ENCODE measurements at places on chromosomes 6 and 20. TPM values are rescaled to one million over a fixed set of nuclear protein-coding genes. Genes with fewer than 3 reads are reported as not detected.

Gene ME1
- 9.0 TPM for total RNA-seq

Gene SMIM29
- total RNA-seq, result 23.2 TPM

Gene CDSN
- 69.1 TPM for total RNA-seq

Gene ULBP3
- 9.7 TPM for total RNA-seq

Gene GHRH
- not detected for total RNA-seq

Gene BTNL2
- total RNA-seq, result not detected

Gene APCDD1L
- 1.5 TPM for total RNA-seq

Gene PTK7
- 844 TPM for total RNA-seq

Gene TEAD3
- total RNA-seq, result 47.5 TPM

Gene PGC
- not detected for total RNA-seq

Gene SIRPD
- not detected for total RNA-seq

Gene OR12D3
- not detected for total RNA-seq

Gene NKAIN4
- not detected for total RNA-seq

Gene MAK
- total RNA-seq, result not detected

Gene TRIM10
- total RNA-seq, result not detected

Gene TBXT
- total RNA-seq, result not detected

Gene BCAS1
- total RNA-seq, result 0.11 TPM

Gene SNRNP48
- 9.4 TPM for total RNA-seq

Gene OXT
- not detected for total RNA-seq

Gene SLC22A23
- 2.7 TPM for total RNA-seq

Gene LY6G6C
- total RNA-seq, result 0.39 TPM

Gene TBPL1
- total RNA-seq, result 11.0 TPM

Gene VSX1
- total RNA-seq, result not detected

Gene CRISP2
- total RNA-seq, result not detected

Gene TMEM217
- 2.4 TPM for total RNA-seq

Gene E2F1
- total RNA-seq, result 4.7 TPM

Gene PBOV1
- not detected for total RNA-seq

Gene DSP
- total RNA-seq, result 304 TPM

Gene NHSL1
- total RNA-seq, result 3.0 TPM

All from placental epithelial cell (primary cell).